ENCODE measurements at places on chromosomes 13 and 19.

DNA sequence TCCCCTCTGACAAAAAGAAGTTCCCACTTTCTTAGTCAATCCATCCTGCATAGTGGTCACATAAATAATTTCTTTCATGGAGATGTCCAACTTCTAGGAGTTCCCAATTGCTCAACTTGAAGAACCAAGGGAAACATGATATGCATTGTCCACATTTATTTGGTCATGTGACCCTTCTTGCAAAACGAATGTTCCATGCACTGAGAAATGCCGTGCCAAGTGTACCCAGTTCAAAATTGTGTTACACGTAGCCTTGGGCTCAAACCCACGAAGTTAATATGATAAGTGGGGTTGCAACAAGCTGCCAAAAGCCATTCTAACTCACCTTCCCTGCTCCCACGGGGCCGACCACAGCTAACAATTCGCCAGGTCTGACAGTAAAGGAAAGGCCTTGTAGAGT, 113.1 kb downstream of the ABCC4 start:
- no peak for DNase-seq

- no peak for DNase-seq
Observed at GRCh38 chr19:29680447-29680846, 15.2 kb downstream of the PLEKHF1 start.

- no peak for DNase-seq
Observed at GRCh38 chr13:46479283-46479682, 73.7 kb upstream of the LRCH1 start.

- DNase-seq: no peak
Observed at GRCh38 chr19:10292206-10292788, 2.5 kb downstream of the ICAM5 start.

- DNase-seq: no peak
Observed at GRCh38 chr19:6947745-6948144, 60.4 kb downstream of the ADGRE1 start.

- DNase-seq: no peak
Observed at GRCh38 chr13:51562011-51562671, 22.1 kb upstream of the WDFY2 start.

DNA sequence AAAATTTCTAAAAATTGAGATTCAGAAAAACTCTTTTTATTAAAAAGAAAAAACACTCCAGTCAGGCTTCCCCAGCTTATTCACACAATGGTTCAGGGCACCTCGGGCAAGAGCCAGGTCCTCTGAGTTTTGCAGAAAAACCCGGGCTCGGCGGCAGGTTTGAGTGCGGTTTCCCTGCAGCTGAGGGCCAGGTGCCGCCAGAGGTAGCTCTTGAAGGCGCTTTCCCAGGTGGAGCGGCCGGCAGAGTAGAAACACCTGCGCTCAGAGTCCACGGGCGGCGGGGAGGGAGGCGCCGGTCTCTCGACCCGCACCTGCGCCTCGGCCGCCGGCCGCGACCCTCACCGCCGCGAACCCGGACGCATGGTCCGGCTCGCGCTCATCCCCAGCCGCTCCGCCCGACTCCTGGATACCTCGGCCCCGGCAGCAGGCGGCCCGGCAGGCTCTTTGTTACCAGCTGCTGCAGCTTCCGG, 444 bp downstream of the PROSER1 start:
- no peak for DNase-seq

GRCh38 chr19:42121656-42122069, 10.6 kb downstream of the POU2F2 start:
- DNase-seq: no peak

Measured in smooth muscle cell of the brain vasculature (primary cell).